ENCODE measurements at places on chromosomes 3 and 15.

- no peak for DNase-seq
Measured at GRCh38 chr3:46906471-46907058, 29.0 kb downstream of the PTH1R start.

GRCh38 chr15:99628374-99629001 lies 62.7 kb downstream of the MEF2A start:
- DNase-seq, result no peak

DNA sequence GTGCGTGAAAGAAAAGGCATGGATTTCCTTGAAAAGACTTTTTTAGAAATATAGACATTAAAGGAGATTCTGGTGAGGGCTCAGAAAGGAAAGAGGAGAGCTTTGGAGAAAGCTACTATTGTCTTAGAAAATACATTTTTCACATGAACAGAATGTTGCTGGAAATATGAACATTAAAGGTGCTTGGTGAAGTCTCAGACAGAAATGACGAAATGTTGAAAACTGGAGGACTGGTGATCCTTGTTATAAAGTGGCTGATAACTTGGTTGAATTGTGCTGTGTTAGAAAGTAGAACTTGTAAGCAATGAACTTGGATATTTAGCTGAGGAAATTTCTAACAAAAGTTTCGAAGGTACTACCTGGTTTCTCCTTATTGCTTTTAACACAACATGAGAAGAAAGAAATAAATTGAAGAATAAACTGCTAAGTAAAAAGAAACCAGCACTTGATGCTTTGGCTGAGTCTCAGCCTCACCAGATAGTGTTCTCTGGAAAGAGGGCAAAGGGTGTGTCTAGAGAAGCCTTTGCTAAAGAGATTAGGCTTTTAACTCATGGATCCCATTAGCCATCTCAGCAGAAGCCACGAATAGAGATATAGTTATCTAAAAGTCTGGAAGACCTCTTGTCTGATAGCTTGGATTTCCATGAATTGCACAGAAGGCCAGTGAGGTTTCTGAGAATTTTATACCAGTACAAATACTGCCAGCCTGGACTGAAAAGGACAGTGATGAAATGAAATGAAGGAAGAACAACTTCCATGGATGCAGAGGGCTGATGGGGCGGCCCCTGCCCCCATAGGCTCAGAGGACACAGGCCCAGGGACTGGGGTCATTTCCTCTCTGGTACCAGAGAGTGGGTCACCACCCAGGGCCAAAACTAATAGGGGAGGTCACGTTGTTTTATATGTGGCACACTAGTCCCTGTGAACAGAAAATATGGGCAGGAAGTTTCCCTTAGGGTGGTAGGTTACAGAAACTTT lies 91.5 kb downstream of the RPL22L1 start:
- no peak for DNase-seq

- no peak for DNase-seq
Measured at GRCh38 chr3:32952369-32953077, 1.1 kb downstream of the CCR4 start.

DNA sequence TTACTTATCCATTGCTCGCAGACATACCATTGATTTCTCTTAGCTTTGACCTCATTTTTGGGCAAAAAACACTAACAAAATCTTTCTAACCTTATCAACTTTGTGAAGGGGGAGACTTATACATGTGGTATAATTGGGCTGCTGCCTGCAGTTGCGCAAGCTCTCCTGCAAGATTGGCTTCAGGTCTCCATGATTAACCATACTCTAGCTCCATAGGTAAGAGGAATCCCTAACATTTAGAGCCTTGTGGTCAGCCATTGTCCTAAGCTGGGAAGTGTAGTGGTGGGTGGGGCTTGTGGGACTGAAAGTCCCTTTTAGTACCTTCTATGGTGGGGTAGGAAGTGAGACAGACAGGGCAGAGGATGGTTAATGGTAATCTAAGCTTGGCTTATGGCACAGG lies 179.6 kb upstream of the THRB start:
- no peak for DNase-seq

DNA sequence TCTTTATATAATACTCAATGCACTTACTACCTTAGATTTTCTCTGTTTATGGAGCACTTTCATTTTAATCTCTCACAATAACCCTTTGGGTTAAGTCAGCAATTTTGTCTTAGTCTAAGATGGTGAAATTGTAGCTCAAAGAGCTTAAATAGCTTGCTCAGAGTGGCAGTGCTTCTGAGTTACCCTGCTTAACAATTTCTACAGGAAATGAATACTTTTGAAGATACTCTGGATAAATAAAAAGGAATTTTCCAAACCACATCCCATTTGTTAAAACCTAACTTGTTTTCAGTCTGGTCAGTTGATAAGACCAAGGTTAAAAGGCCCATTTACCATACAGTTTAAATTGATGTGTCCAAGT lies 37.2 kb downstream of the HMG20A start:
- no peak for DNase-seq

- no peak for DNase-seq
Measured at GRCh38 chr3:107810171-107811071, 280.4 kb downstream of the CD47 start.

GRCh38 chr15:87777054-87777561 lies 479.4 kb downstream of the NTRK3 start:
- peak; percentile 62 for DNase-seq

GRCh38 chr3:120114981-120115380 lies 20.7 kb upstream of the GSK3B start:
- peak; percentile 26 for DNase-seq

DNA sequence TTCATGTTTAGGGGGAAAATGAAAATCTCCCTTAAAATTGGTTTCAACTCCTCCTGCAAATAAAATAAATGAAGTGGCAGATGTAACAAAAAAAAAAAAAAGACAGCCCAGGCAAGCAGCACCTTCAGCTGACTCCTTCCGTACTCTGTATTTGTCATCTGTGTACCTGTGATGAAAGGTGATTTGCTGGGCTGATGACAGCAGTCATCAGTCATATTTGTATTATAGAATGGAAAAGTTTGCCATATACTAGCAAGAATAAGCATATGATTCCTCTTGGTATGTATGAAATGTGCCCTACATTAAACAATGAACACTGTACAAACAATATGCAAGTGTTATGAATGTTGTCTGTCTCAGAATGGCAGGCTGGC lies 44.1 kb upstream of the WWTR1 start:
- DNase-seq, result no peak

GRCh38 chr15:42094512-42094963 lies at the start of gene PLA2G4D:
PLA2G4D (minus strand) TSS chr15:42094562; CDS start chr15:42094459, 103 bp downstream.
- no peak for DNase-seq

DNA sequence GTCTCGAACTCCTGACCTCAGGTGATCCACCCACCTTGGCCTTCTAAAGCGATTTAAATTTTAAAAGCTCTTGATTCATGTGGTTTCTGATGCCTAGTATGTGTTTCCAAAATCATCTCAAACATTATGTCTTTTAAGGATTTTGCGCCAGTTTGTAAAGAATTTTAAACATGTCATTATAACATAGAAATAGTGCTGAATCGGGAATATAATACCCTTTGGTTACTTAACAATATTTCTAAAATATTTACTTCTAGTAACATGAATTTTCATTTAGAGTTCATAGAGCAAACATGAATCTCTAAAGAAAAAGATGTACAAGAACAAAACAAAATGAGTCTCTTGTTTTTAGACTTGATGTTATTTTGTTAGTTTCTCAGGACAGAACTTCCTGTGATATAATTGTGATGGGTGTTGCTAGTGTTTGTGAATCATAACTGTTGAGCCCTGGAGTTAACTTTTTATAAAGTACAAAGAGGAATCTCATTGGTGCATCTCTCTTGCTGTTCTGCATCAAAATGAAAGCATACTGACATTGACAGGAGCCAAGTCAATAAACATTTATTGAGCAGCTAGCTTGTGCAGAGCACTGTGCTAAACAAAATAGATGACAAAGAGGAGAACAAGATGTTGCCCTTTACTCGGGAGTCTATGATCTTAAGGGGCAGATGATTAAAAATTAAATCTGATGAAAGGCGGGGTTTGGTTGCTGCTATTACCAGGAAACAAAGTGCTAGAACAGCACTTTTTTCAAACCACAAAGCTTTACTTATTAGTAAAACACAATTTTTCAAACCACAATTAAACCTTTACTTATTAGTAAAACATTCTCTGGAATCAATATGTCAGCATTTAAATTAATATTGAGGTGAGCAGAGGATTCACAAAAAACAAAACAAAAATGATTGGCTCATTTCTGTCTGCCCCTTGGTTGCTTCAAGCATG lies 73.4 kb downstream of the MME start:
- DNase-seq, result no peak

DNA sequence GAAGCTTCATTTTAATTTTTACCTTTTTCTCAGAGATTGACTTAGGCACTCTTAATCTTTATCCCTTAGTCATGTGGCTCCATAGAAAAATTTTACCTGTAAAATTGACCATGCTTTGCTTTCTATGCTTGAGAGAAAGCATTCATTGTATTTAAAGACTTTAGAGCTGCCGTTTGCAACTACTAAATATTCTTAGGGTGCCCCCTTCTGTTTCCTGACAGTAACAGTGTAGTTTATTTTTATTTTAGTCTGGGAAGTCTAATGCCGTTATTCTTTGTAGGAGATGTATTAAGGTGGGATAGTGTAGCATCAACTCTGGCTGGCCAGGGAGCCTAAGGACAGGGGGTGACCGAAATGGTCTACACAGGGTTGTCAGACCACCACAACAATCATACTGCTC lies 84.5 kb upstream of the SYNPR start:
- no peak for DNase-seq

GRCh38 chr3:78967061-78967460 lies 800.7 kb downstream of the ROBO1 start:
- no peak for DNase-seq

DNA sequence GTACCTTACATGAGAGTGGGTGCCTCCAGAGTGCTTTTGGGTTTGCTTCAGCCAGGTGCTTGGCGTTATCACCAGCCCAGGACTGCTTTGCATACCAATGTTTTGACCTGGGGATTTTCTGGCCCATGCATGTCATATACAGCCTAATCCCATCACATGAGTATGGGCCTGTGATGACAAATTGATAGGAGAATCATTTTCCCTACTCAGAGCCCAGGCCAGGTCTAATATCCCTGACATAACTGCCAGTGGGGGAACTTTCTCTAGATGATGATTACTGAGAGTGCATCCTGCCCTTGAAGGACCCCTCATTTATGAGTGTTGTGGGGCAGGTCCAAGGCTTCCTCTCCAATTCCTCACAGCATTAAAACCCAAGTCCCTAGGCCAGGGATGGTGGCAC lies 197.5 kb upstream of the LYSMD4 start:
- no peak for DNase-seq

- peak; percentile 90 for DNase-seq
Measured at GRCh38 chr3:48598323-48599076, 3.4 kb upstream of the COL7A1 start.

DNA sequence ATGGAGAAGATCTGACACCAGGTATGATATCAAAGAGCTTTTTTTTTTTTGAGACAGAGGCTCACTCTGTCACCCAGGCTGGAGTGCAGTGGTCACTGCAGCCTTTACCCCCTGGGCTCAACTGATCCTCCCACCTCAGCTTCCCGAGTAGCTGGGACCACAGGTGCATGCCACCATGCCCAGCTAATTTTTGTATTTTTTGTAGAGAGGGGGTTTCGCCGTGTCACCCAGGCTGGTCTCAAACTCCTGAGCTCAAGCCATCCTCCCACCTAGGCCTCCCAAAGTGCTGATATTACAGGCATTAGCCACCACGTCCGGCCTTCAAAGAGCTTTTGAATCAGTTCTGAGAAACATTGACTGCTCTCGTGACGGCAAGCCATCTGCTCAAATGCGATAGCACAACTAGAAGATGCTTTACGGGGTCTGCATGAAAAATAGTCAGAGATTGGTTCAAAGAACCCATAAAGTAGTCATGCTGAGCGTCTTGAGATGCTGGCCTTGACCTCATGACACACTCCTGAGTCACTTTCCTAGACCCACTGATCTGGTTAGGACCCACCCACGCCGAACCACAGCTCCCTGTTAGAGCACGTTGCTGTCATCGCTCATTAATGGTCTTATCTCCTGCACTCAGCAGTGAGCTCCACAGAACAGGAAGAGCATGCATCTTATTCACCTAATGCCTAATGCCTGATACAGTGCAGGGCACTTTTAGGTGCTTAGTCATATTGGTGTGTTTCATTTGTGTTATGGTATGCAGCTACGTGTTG lies 57.0 kb upstream of the NR2F2 start:
- peak; percentile 95 for DNase-seq

GRCh38 chr3:167030082-167030725 lies 349.9 kb downstream of the ZBBX start:
- DNase-seq, result no peak

DNA sequence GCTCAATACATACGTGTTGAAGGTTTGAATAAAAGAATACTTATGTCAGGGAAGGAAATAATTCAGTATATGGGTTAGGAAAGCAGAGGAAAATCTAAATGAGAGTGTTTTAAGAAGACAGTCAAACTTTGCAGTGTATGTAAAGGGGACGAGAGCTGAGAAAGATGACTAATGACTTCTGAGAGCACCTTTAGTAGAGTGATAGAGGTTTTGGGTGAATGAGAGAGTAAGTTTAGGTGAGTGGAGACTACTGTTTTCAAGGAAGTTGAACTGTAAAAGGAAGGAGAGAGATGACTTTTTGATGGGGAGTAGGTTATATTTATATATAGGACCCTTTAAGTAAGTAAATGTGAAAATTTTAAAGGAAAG lies 9.4 kb downstream of the TBC1D23 start:
- DNase-seq, result no peak

- DNase-seq, result no peak
Measured at GRCh38 chr3:53579636-53580035, 85.2 kb downstream of the CACNA1D start.

DNA sequence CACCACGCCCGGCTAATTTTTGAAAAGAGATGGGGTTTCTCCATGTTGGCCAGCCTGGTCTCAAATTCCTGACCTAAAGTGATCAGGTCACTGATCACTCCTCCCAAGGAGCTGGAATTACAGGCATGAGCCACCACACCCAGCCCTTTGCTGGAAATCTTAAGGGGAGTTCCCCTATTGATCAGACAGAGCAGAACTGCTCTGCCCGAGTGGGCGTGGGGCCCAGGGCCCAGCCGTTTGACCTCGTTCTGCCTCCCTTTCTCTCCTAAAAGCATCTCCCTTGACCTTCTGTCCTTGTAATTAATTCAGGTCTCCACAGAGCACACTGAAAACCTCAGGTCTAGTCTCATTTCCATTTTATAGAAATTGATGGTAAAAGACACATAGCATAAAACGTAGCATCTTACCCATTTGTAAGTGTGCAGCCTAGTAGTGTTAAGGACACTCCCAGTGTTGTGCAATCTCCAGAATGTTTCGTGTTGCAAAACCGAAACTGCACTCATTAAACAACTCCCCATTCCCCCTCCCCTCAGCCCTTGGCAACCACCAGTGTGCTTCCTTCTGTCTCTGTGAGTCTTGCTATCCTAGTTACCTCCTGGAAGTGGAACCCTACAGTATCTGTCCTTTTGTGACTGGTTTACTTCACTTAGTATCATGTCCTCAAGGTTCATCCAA lies 89.3 kb downstream of the SLCO3A1 start:
- peak; percentile 72 for DNase-seq
